ENCODE measurements at places on chromosomes 11 and 22.

- no peak for DNase-seq
Measured at GRCh38 chr11:19419808-19420207, 179.1 kb upstream of the E2F8 start.

DNA sequence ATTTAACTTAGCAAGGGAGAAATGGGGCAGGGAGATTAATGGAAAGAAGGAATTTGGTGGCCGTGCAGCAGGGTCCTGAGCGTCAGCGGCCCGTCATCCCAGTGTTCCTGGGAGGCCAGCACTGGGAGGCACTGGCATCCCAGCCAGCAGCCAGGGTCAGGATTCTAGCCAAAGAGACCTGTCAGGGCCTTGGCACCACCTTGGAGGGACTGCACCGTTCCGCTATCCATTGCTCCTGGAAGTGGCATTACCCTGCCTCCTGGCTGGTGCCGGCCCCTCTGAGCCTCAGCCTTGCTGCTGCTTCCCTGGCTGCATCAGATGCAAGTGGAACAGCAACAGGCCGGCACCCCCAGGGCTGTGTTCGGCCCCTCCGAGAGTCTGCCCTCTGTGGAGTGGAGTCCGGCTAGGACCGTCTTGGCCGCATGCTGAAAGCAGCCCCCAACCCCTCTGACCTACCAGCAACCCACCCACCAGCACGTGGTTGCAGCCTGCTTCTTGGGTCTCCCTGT lies 30.1 kb downstream of the RASD2 start:
- DNase-seq, result no peak

- DNase-seq, result no peak
Measured at GRCh38 chr11:116694815-116695590, 77.8 kb downstream of the BUD13 start.

GRCh38 chr22:31449506-31449905 lies 40.1 kb downstream of the EIF4ENIF1 start:
- no peak for DNase-seq

DNA sequence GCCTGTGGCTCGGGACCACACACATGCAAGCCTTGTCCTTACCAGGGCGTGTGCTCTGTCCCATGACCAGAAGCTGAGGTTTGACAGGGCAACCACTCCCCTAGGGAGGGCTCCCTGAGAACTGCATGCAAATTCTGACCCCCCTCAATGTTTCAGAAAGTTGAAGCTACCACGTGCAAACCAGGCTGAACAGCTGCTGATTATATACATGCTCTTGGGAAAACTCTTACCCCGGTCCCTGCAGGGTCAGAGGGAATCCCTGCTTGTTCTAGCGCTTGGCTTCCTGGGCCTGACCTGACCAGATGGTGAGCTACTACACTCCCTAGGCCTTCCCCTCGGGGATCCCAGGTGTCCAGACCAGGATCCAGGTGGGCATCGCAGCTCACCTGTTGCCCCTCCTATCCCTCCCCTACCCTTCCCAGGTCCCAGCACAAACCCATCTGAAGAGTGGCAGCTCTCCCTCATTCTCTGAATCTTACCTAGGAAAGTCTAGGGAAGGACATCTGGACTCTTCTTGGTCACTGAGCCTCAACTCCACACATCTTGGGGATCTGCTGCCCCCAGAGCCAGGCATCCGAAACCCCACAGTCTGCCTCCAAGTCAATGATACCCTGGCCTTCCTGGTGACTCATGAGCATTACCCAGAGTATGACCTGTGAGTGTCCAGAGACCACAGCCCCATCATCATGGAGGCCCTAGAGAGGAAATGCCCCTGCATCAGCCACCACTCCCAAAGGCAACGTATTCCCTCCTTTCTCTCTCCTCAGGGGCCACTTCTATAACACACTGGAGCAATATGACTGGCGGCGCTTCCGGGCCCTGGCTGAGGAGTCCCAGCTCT lies 61.5 kb downstream of the BTG4 start:
- peak; percentile 36 for DNase-seq

GRCh38 chr11:119108857-119109221 lies 1.7 kb downstream of the C2CD2L start:
- no peak for DNase-seq

GRCh38 chr11:73203790-73204189 lies 14.3 kb upstream of the P2RY2 start:
- no peak for DNase-seq

DNA sequence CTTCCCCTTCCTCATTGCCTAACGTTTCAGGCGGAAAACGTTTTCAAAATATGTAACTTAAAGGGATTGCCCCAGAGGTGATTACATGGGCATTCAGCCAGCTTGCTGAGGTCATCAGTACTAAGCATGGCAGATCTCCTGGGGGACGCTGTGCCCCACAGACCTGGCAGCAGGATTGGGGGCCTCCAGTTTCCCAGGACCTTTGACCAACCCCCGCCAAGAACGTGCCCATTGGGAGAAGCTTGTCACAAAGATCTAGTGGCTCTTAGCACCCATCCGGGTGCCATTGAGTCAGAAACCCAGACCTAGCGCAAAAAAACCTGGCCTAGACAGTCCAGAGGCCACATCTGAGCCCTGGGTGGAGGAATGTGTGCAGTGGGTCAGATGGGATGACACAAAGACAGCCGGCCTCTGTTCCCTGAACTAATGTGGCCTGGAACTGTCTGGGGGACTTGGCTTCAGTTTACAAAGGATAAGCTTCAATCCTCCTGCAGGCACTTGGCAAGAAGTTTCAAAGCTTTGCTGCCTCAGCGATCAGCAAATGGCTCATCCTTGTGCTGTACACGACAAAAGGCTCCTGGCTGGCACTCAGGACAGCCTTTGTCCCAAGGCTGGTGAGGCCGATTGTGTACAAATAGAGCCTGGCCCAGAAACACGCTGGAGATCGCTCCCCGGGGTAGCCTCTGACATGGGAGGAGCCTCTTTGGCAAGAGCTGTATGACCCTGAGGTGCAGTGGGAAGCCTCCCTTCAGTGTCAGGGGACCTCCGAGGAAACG lies 9.5 kb downstream of the C1QTNF6 start:
- no peak for DNase-seq

- no peak for DNase-seq
Measured at GRCh38 chr11:71947498-71947897, 18.7 kb downstream of the RNF121 start.

DNA sequence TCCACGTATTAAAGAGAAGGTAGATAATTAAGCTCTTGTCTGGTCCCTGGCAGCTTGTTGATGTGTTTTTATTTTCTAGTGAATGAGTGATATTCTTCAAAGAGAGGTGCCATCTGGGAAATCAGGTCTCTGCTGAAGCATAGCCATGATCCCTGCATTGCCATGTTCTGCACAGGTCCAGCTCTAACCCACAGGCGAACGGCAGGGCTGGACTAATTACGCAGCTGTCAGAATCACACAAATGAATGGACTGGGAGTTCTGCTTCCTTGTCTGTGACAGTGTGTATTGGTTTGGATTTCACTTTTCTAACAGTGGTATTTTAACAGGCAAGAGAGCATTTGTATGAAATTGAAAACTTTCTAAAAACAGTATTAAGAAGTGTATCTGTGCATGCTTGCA lies 235.6 kb downstream of the FAT3 start:
- no peak for DNase-seq

All from GM06990 (cell line).